ENCODE measurements at places on chromosomes 7 and 10.

DNA sequence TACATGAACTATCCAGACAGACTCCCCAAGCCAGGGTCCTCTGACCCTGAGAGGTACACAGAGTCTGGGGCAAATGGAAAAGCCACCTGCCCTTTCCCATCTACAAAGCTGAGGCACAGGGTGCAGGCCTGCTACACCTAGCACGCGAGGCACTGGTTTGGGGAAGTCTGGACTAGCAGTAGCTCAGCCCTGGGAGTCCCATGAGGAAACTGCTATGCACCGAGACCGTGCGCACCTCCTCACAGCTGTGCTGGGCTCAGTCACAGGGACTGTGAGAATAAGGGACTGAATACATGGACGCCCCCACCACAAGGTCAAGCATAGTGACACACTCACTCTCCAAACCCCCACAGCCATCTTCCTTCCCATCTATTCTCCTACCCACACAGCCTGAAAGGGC is 8.2 kb downstream of the MAT1A start:
- DNase-seq = no peak

GRCh38 chr7:79968077-79968648 is 166.5 kb upstream of the GNAI1 start:
- no peak for DNase-seq

DNA sequence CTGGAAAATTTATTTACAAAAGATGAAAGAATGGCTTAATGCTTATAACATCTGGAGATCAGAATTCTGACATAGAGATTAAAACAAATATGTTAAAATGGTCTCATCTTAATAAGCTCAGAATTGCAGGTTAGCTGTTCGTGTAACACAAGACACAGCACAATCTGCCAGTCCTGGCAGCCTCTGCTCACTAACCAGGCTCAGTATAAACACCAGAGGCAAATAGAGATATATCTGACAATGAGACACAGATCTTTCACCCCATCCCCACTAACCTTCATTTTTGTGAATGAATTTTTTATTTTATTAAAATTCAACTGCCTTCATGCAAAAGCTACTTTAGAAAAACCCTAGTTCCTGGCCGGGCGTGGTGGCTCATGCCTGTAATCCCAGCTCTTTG is 51.8 kb downstream of the RELN start:
- DNase-seq = no peak

GRCh38 chr10:110052916-110053315 is 45.1 kb downstream of the ADD3 start:
- no peak for DNase-seq

DNA sequence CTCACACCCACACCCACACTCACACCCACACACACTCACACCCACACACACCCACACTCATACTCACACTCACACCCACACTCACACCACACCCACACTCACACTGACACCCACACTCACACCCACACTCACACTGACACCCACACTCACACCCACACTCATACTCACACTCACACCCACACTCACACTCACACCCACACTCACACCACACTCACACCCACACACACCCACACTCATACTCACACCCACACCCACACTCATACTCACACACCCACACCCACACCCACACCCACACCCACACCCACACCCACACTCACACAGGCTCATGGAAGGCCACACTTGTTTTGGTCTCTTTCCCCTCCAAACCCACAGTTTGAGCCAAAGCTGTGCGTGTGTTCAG is 2.9 kb downstream of the FOXI2 start:
- no peak for DNase-seq

DNA sequence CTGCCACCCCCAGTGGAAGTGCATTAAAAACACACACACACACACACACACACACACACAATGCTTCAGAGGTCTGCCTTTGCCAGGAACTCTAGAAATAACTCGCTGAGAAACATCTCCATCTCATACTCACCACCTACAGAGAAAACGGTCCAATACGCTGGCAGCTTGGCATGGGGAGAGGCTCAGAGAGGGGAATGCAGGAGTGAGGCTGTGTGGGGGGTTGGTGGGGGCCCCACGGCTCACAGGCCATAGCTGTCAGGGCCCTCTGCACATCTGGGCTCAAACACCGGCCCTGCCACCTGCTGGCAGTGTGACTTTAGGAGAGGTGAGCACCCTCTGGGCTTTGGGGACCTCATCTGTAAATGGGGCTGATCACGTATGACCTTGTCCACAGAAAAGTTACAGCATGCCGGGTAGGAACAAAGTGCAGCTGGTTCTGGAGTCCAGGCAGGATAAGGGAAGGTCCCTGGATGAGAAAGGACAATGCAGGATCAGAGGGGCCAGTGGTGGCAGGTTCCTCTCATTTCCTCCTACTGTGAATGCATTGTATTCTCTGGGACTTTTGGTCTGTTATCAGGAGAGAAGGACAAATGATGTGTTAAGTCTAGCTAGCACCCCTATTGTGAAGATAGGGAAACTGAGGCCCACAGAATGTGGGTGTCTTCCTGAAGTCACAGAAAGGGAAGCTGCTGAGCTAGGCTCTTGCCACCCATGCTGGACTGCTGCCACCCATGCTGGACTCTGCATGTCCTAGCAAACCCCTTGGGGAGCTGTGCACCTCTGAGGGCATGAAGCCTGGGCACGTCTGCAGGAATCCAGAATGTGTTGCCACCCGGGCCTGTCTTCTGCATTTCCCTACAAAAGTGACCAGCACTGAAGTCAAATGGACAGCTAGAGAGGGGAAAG is 404.6 kb downstream of the RPS24 start:
- DNase-seq = no peak

GRCh38 chr7:143375298-143376034 is 5.7 kb upstream of the ZYX start:
- DNase-seq = no peak

DNA sequence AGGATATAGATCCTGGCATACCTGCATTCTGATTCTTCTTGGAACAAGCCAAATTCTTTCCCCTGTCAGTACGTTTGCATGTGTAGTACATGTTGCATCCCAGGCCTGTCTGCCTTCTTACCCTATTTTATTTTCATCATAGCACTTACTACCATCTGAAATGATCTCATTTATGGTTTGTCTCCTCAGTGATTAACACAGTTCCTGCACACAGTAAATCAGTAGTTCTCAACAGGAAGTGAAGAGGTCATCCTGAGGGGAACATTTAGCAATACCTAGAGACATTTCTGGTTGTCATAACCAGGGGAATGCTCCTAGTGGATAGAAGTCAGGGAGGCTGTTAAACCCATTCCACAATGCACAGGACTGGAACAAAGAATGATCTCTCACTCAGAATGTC is 38.2 kb upstream of the SLC26A4 start:
- DNase-seq = no peak

- DNase-seq = no peak
These were observed 13.1 kb downstream of the WIPI2 start for GRCh38 chr7:5203183-5203537.

DNA sequence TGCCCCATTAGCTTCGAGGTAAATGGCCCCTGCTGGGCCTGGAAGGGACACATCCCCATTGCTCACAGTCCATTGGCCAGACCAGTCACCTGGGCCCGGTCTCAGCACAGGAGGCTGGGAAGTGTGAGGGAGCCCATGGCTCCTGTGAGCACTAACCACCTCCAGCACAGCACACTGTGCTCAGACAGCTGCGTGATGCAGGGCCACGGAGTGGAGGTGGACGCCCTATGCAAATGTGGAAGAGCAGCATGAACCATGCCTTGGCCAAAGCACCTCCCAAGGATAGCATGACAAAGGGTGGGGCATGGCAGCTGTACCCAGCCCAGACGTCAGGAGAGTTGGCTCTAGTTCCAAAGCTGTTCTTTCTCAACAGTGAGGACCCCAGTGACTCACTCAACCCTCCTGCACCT is 120.1 kb upstream of the ZMIZ1 start:
- no peak for DNase-seq

DNA sequence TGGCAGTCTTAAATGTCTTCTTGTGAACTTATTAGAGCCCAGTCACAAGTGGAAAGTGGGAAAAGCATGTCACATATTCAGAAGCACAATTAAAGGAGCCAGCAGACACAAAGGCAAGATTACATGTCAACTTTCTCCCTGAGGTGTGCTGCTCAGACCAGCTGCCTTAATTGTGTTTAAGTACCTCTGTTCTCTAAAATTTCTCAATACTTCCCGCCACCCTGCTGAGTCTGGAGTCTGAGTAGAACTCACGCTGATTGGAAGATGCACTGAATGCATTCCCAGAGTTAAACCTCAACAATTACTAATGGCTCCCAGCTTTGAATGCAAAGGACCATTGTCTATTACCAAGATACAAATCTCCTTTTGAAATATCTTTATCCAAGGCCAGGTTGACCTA is 166.4 kb upstream of the COBL start:
- no peak for DNase-seq

GRCh38 chr7:94183289-94183749 is 179.2 kb upstream of the BET1 start:
- no peak for DNase-seq

GRCh38 chr10:14648005-14648765 is 126.5 kb downstream of the FAM107B start:
- no peak for DNase-seq

DNA sequence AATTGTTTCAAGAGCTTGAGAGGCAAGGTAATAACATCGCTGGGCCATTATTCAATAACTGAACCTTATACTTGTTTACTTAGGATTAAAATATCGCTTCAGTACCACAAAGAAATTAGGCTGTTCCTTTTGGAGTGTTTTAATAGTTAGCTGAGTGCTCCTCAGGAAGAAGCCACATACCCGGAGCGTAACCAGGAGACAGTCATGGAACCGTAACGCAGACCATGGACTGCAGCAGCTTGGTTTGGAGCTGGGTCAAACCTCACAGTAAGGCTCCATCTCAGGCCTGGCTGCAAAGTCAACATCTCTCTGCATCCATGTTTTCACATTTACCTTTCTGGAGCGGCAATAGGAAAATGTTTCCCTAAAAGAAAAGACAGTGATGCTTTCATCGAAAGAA is 599.0 kb downstream of the TNS3 start:
- no peak for DNase-seq

GRCh38 chr10:22503315-22504088 is 158.2 kb downstream of the SPAG6 start:
- no peak for DNase-seq

DNA sequence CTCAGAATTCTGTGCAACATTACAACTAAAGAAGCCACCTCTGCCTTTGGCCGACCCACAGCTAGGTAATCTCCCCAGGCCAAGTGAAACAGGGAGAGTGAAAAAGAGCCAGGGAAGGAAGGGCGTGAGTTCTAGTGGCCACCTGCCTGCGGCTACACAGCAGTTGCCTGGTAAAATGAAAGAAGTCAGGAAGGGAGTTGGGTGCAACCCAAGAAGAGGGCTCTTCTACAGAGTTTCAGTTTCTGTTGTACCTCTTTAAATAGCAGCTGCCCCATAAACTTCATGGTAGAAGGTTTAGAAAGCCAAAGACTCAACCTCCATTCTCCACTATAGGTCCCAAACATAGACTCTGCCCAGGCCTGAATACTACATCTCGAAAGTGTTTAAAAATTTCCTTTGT is 76.2 kb upstream of the TMEM168 start:
- no peak for DNase-seq

DNA sequence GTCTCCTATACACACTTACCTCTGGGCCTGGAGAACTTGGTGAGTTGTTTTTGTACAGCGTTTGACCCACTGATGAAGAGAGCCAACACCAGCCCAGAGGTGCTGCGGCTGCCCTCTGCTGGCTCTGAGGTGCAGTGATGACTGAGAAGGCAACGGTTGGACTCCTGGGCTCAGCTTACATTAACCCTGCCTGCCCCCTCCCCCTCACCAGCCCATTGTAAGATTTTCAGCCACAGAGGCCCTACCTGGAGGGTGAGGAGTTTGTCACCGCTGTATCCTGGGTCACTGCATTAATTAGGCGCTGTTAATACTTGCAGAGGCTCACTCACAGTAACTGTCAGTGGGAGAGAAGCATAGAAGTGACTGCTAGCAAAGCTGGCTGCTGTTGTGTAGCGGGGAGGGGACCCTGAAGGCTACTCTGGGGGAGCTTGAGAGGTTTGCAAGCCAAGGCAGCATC is 19.0 kb upstream of the ANKRD2 start:
- DNase-seq = no peak

GRCh38 chr7:6730343-6730633 is 23.5 kb upstream of the ZNF12 start:
- DNase-seq = no peak

DNA sequence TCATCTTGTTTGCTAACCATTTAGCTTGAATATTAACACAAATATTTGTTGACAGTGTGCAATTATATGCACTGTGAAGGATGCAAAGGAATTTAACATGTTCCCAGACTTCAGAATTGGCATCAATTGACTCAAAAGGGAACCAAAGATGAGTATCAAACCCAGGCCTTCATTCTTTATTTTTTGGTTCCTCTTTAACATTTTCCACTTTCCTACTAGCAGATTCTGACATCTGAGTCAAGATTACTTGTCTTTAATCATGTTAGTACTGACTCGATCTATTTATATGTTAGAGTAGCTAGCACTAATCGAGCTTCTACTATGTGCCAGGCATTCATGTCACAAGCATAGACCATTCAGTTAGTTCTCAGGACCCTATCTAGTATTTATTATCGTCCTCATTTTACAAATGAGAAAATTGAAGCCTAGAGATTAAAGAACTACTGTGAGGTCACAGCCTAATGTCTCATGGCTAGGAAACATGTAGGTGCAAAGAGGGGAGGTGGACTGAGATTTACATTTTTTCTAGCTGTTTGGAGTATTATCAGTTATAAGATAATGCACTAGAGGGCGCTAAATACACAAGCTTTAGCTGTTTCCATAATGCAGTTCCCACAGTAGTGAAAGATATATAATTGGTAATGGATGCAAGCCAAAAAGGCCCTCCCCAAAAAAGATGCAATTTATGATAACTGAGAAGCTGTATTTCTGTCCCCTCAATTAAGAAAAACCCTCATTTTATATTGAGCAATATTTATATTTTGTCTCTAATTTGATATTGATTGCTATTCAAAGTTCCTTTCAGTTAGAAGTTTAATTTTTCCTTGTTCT is 32.9 kb upstream of the KMT2E start:
- DNase-seq = peak; percentile 79

- no peak for DNase-seq
These were observed 19.9 kb downstream of the ACSL5 start for GRCh38 chr10:112393827-112394226.

GRCh38 chr10:128080231-128080630 is 46.0 kb downstream of the MKI67 start:
- no peak for DNase-seq

DNA sequence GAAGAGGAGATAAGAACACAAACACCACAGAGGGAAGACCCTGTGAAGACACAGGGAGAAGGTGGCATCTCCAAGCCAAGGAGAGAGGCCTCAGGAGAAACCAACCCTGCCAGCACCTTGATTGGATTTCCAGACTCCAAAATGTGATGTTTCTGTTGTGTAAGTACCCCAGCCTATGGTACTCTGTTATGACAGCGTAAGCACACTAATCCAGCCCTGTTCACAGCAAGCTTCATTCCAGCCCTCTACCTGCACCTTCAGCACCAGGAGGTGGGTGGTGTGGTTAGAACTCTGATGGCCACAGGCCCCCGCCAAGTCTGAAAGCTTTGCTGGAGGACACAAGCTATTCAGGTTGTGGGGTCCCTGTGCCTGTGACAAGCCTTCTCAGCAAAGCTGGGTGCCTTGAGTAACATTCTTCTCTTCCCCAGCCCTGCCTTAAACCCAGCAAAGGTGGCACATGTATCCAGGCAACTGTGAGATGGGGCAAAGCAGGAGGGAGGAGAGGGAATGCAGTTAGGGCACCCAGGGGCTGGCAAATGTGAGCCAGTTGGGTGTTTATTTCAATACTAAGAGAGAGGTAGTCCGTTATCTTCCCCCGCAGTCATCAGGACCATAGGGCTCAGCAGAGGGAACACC is 4.5 kb downstream of the VSTM4 start:
- no peak for DNase-seq
